ENCODE measurements at places on chromosomes 6 and 20.

- no peak for DNase-seq
Measured at GRCh38 chr6:166041277-166041676, 126.4 kb downstream of the TBXT start.

- no peak for DNase-seq
Measured at GRCh38 chr6:11978169-11978987, 33.7 kb upstream of the HIVEP1 start.

DNA sequence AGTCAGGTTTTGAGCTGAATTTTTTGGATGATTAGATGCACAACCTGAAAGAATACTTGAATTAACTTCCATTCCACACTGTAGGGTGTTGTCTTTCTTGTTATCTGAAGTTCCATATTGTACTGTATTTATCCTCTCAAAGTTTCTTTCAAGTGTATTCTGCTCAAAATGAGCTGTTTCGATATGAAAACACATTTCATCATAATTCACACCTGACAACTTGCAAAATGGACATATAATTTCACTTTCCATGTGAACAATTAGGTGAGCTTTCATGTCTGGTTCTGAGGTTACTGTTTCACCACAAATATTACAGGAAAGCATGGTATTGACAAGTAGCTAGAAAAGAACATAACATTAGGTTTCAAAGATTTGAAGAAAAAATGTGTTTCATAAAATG lies 1.7 kb downstream of the ZUP1 start:
- DNase-seq = no peak

DNA sequence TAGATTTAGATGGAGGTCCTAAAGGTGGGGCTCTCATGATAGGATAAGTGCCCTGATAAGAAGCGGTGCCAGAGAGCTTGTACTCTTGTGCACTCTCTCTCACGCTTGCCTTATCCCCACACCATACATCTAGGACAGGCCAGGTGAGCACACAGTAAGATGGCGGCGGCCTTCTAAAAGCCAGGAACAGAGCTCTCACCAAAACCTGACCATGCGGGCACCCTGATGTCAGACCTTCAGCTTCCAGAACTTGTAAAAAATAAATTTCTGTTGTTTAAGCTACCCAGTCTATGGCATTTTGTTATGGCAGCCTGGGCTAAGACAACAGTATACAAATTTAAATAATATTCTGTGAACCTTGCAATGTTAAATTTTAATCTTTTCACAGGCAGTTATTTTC lies 40.8 kb upstream of the CALHM6 start:
- no peak for DNase-seq

DNA sequence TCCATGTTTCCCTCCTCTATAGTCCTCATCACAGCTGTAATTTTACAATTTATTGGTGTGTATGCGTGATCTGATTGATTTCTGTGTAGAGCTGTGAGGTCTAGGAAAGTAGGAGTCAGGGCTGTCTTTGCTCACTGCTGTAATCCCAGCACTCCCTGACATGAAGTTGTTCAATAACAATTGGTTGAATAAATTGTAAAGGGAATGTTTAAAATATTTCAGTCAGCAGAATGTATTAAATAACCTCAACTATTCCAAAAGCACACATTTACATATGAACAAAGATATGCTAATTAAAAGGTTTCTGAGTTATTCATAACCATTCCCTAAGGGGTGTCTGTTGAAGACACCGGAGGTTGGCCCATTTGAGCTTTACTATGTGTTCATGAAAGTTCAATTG lies 31.5 kb downstream of the NOX3 start:
- no peak for DNase-seq

DNA sequence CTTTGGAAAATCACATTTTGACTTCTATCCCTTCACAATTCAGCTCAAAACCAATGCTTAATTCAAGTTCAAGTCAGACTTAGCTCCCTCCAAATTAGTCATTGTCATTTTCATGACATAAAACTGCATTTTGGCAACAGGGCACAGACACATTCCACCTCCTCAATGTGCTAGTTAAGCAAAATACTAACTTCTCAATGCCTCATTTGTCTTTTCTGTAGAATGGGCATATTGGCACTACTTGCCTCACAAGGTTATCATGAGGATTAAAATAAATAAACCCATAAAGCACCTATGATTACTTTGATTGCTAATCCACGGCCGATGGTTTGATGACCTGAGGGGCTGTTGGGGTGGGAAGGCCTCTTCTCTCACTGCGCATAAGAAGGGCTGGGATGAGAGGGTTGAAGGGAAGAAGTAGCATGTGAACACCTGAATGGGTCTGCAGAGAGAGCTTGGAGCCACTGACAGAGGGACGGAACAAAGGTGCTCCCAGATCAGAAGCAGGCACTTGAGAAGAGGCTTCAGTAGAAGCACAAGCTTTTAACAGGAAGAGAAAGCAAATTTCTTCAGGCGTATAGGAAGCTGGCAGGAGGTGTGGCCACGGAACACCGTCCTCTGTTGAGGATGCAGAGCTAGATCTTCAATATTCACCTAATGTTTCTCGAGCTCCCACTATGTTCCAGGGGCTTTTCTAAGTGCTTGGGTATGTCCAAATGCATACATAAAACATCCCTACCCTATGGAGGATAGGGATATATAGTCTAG lies 11.7 kb upstream of the TBC1D7 start:
- DNase-seq = no peak

DNA sequence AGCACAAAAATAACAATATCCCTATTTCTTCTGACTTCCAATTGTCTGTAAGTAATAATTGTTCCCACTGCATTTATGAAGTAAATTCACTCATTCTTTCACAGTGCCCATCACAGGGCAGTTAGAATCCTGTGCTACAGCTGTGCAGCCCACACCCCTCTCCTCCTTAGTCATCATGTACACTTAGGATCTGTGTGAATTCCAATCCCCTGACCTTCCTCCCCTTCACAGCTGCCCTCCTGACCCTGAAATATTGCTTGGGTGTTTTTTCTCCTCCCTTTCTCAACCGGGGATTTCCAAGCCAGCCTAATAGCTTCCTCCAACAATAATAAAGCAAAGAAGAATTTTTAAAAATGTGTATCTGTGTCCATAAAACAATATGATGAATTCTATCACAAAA lies 91.5 kb upstream of the BEND6 start:
- DNase-seq = no peak
